Caki2 (cell line): ENCODE measurements at places on chromosomes 2 and 18. TPM values are rescaled to one million over a fixed set of nuclear protein-coding genes. Genes with fewer than 3 reads are reported as not detected.
A peak's percentile ranks its signal among the peaks of the same experiment; 100 is the strongest.

DNA sequence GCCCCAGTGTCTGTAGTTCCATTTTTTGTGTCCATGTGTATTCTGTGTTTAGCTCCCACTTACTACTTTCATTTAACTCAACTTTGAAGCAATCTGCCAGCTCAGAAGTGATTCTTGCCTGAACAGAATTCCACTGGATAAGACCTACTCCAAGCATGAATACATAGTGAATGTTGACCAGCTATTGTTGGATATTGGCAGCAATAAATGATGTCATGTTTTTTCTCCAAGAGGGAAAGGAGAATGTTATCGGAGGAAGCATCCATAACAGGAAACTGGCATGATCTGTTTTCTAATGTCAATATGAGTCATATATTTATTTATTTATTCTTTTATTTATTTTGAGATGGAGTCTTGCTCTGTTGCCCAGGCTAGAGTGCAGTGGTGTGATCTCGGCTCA, 36.8 kb upstream of the TRAPPC8 start:
- no peak for DNase-seq

Gene SPP2
- total RNA-seq = not detected in 2 replicates

Gene ARL6IP6
- 38.7 and 40.8 TPM in 2 replicates for total RNA-seq

GRCh38 chr2:145044491-145044890, 524.6 kb upstream of the ZEB2 start:
- no peak for DNase-seq

Gene GCA
- total RNA-seq = 15.1 and 27.5 TPM in 2 replicates

Gene HRH4
- total RNA-seq = not detected in 2 replicates

Gene FER1L5
- not detected in 2 replicates for total RNA-seq

GRCh38 chr2:28408764-28409599, 16.3 kb downstream of the FOSL2 start:
- peak; percentile 100 for DNase-seq
